Stimulated activated CD4-positive, alpha-beta T cell treated with anti-CD3 and anti-CD28 coated beads, Interleukin-15, amount 100 ng/mL, for 24 hours (primary cell): ENCODE measurements at places on chromosomes 2 and 18.
A peak's percentile ranks its signal among the peaks of the same experiment; 100 is the strongest.

- no peak for DNase-seq
Observed at GRCh38 chr2:24620936-24621335, 129.9 kb downstream of the NCOA1 start.

GRCh38 chr2:216394881-216395280 is 17.4 kb upstream of the SMARCAL1 start:
- no peak for DNase-seq

GRCh38 chr2:233857511-233858141 is 3.3 kb upstream of the HJURP start:
- DNase-seq, result peak; percentile 75

DNA sequence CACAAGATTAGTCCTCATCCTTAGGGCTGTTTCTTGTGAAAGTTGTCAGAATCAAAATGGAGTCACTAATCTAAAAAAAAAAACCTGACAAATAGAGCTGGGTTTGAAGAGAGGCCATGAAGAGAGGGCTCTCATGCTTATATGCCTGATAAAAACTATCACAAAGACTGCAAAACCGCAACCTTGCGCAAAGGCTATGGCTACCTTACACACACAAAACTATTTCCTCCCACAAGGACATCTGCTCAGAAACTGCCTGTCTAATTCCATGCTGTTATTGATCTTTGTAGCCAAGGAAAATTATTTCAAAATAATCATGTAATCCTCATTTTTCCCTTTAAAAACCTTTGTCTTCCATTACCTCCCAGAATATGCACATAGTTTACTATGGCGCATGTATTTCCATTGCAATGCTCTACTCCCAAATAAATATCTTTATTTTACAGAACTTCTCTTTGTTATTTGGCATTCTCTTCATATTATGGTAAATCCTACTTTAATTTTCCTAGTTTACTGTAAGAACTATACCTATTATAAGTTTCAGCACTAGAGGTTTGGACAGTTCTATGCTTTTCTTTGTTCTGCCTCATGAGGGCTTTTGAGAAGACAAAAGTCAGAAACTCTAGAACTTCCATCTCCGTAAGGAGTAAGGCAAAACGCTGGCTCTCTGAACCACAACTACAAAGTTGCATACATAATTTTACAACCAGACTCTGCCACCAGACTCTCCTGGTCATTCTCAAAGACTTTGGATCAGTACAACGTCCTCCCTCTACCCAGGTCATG is 9.6 kb upstream of the DPYSL5 start:
- DNase-seq, result no peak

GRCh38 chr2:50290718-50291117 is 741.2 kb downstream of the NRXN1 start:
- DNase-seq, result no peak

GRCh38 chr2:235501673-235502031 is 7.8 kb downstream of the AGAP1 start:
- no peak for DNase-seq

DNA sequence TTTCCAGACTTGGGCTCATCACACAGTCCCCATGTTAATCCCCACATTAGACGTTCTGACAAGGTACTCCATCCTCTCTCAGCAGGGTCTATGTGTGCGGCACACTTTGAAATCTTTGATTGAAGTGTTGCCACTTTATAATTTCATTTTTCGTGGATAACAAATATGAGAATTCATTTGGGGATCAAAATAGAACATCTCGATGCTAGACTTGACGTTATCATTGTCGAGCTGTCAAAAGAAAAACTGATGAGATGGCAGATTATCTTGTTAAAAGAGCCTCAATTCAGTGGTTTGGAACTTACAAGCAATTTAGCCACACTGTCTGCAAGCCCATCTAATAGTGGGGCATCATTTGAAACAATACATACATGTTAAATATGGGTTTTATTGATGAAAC is 91.2 kb upstream of the SULT1C3 start:
- DNase-seq, result no peak

DNA sequence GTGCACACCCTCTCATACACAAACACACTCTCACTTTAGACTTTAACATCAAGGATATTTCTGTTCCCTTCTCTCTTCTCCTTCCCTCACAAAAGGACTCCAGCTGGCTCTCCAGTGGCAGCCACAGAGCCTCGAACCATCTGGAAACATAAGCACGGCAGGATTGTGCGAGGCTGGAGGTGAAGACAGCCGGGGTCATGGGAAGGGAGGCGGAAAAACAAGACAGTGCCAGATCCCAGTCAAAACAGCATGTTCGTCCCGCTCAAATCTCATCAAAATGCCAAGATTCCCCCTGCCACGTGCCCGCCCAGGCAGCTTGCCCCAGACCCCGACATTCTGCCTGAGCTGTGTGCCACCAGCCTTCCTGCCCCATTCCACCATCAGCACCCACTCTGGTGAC is 180.3 kb downstream of the ZBTB7C start:
- no peak for DNase-seq

- DNase-seq, result no peak
Observed at GRCh38 chr2:176134035-176134434, 4.5 kb downstream of the HOXD8 start.

GRCh38 chr2:50401772-50402653 is 629.9 kb downstream of the NRXN1 start:
- DNase-seq, result peak; percentile 38

DNA sequence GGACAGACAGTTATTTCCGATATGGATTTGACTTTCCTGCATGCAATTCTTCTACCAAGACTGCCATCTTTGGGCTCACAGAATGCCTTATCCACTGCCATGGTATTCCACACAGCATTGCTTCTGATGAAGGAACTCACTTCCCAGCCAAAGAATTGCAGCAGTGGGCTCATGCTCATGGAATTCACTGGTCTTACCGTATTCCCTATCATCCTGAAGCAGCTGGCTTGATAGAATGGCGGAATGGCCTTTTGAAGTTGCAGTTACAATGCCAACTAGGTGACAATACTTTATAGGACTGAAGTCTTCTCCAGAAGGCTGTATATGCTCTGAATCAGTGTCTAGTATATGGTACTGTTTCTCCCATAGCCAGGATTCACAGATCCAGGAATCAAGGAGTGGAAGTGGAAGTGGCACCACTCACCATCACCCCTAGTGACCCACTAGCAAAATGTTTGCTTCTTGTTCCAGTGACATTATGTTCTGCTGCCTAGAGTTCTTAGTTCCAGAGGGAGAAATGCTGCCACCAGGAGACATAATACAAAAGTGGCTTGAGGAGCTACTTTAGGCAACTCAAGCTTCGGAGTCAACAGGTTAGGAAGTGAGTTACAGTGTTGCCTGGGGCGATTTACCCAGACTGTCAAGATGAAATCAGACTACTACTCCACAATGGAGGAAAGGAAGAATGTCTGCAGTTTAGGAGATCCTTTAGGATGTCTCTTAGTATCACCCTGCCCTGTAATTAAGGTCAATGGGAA is 23.8 kb upstream of the SMAD4 start:
- no peak for DNase-seq

- no peak for DNase-seq
Observed at GRCh38 chr2:151198645-151199044, 63.0 kb downstream of the RBM43 start.

DNA sequence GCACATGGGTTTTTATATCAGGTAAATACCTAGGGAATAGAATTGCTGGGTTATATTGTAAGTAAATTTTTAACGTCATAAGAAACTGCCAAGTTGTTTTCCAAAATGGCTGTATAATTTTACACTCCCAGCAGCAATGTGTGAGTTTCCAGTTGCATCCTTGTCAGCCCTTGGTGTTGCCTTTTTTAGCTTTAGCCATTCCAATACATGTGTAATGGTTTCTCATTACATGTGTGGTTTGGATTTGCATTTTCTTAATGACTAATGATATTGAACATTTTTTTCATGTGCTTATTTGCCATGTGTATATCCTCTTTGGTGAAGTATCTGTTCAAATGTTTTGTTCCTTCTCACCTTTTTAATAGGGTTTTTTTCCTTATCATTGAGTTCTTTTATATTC is 70.8 kb downstream of the ABI2 start:
- no peak for DNase-seq

- no peak for DNase-seq
Observed at GRCh38 chr2:196758474-196759377, 40.8 kb downstream of the GTF3C3 start.

- DNase-seq, result no peak
Observed at GRCh38 chr18:2448565-2449151, 122.6 kb downstream of the METTL4 start.

GRCh38 chr18:35589546-35589945 is 8.0 kb downstream of the GALNT1 start:
- DNase-seq, result no peak

- DNase-seq, result no peak
Observed at GRCh38 chr2:119179202-119179601, 20.7 kb upstream of the C1QL2 start.

DNA sequence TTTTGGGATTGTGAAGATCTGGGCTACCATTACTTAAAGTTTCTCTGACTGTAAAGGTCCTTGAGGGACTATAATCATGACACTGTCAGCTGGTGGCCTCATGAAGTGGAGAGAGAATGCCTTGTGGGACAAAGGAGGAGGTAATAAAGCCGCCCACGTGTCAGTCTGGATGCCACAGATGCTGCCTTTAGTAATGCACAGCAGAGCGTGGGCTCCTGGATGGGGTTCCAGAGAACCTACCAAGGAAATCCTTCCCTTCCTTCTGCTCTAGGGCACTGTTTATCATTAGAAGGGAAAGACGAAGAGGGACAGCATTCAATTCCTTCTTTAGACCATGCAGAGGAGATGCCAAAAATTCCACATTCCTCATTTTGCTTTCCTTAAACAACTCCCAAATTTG is 63.5 kb downstream of the COL5A2 start:
- DNase-seq, result peak; percentile 8

DNA sequence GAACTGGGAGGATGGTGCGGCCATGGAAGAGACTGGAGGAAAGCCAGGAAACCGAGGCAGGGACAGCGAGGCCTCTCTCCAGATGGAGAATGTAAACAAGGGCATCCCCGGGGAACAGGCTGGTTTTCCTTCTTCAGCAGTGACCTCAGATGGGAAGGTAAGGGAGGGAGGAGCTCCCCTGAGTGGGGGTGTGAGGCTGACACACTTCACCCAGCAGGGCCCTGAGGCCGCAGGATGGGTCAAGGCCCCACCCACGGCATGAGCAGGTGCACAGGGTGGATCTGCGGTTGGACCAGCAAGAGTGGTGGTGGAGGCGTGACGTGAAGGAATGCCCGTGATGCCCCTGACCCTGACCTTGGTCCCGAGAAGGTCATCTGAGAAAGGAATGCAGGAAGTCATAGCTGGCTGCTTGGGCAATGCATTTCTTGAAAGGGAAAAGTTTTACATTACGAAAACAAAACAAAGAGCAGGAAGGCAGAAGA is 48.1 kb downstream of the ADCY3 start:
- no peak for DNase-seq

- DNase-seq, result no peak
Observed at GRCh38 chr2:37421686-37422085, 77.3 kb downstream of the QPCT start.

DNA sequence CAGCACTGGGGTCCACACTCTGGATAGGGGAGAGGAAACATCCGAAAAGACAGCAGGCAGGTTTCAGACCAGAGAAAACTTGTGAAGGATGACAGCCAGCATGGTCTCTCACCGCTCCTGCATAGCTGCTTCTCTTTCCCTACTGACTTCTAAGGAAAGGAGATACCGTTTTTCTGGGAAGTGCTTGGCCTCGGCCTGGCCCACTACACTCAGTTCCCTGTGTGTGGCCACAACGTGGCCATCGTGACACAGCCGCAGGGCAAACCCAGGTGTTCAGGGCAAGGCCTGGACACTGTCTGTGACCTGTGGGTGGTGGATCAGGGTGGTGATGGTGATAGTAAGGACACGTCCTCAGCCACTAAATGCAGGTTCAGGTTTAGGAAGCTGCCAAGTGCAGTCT is 34.2 kb upstream of the ACAA2 start:
- DNase-seq, result no peak

- no peak for DNase-seq
Observed at GRCh38 chr2:199216253-199216652, 241.5 kb downstream of the SATB2 start.

DNA sequence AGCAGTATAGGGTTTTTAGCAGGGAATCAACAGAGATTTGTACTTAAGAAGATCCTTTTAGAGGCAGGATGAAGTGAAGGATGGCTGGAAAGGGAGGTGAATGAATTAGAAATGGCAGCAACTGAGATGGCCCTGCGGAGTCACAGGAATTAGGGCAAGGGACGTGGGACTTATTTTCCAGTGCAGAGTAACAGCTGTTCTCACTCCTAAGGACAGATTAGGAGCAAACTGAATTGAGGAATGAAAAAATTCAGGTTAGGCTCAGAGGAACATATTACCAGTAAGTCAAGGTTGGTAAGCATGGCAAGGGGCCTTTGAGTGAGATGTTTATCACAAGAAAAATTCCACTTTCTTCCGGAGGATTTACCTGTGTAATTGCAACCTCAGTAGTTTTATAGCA is 34.4 kb downstream of the COL4A3 start:
- DNase-seq, result no peak
